ENCODE measurements at places on chromosomes 13 and 19. TPM values are rescaled to one million over a fixed set of nuclear protein-coding genes. Genes with fewer than 3 reads are reported as not detected.

Gene FPR3
- not detected for total RNA-seq

Gene BEST2
- not detected for total RNA-seq

Gene ING1
- 19.1 TPM for total RNA-seq

Gene LYPD5
- total RNA-seq = 1.6 TPM

Gene KISS1R
- 3.1 TPM for total RNA-seq

Gene GPC5
- total RNA-seq = 0.07 TPM

Gene LRRC4B
- total RNA-seq = not detected

Gene UBL3
- 17.0 TPM for total RNA-seq

Gene RFPL4AL1
- not detected for total RNA-seq
